Esophagus squamous epithelium (tissue), 5 donors: ENCODE measurements at places on chromosomes 12 and 14.

GRCh38 chr12:1531153-1531653 lies 63.2 kb downstream of the FBXL14 start:
- DNase-seq: no peak

GRCh38 chr14:30614155-30614554 lies 8.0 kb upstream of the SCFD1 start:
- DNase-seq: no peak

DNA sequence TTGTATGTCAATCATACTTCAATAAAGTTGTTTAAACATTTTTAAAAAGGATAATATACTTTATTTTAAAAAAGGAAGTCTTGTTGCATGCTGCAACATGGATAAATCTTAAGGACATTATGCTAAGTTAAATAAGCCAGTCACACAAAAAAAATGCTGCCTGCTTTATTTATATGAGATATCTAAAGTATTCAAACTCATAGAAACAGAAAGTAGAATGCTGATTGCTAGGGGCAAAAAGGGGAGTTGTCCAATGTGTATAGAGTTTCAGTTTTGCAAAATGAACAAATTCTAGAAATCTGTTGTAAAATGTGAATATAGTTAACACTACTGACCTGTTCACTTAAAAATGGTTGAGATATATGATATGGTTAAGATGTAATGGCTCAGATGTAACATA lies 8.7 kb downstream of the KLRC4 start:
- no peak for DNase-seq

- DNase-seq: no peak
Measured at GRCh38 chr12:11722071-11722470, 72.6 kb downstream of the ETV6 start.

DNA sequence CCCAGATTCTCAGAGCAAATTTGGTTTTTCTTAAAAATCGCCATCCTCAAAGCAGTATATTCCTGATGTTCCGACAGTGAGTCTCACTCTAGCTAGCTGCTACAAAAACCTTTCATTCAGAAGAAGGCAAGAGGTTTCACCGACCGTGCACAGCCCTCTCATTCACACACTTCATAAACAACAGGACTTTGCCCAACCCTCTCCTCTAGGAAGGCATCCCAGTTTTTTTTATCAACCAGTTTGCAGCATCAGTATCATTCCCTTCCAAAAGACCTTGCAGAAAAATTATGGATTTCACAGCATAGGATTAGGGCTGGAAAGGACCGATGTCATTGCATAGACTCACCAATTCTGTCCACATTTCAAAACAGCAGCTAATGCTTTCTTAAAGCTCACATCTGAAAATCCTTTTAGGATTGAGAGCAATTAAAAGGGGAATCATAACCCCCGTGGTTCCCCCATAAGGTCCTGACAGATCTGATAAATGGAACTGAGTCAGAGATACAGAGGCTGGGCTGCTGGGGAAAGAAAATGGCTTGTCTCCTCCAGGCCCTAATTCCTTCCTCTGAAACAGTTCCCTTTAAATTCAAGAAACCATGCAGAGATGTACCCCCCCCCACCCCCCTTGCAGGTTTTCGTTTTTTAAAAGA lies 597 bp downstream of the SVOP start:
- no peak for DNase-seq

DNA sequence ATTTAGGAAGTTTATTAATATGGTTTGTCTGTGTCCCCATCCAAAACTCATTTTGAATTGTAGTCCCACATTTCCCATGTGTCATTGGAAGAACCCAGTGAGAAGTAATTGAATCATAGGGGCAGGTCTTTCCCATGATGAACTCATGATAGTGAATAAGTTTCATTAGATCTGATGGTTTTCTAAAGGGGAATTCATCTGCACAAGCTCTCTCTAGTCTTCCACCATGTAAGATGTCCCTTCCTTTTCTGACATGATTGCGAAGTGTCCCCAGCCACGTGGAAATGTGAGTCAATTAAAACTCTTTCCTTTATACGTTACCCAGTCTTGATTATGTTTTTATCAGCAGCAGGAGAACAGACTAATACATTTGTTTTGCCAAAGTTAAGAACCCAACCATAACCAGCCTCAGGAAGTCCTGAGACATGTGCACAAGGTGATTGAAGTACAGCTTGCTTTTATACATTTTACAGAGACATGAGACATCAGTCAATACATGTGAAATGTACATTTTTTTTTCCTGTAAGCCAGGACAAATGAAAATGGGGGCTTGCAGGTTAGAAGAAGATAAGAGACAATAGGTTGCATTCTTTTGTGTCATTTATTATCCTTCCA lies 1136.7 kb downstream of the TMEM121 start:
- no peak for DNase-seq

DNA sequence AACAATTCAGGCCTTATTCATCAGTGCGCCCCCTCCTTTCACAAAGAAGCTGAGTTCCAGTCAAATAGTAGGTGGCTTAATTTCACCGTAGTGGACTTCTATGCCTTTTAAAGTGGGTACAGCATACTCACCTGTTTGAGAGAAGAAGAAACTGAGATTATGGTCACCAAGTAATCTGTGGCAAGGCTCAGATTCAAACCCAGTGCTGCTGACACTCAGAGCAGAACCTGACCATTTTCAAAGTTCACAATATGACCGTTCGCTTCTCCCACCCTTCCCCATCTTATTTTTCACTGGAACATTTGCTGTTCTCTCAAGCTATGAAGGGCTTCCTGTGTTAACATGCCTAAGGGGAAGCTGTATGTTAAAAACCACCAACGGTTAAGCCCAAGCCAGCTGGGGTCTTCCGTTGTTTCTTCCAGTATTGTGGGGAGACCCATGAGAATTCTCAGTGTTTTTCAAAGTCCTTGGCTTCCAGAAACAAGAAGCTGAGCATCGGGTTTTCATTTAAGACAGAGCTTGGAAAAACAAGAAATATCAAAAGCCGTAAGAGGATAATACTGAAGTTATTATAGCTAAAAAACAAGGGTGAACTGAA lies 6.1 kb upstream of the PSMA6 start:
- DNase-seq: no peak

DNA sequence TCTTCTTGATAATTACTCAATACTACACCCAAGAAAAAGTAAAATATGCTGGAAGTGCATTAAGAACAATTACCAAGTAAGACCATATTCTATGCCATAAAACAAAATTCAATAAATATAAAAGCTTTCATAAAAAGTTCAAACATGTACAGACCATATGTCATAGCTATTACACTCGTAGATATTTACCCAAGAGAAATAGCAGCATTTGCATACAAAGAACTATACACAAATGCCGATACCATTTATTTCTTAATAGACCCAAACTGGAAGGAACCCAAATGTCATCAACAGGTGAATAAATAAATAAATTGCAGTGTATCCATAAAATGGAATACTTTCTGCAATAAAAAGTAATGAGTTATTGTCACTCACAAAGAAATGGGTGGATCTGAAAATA lies 78.3 kb upstream of the SLC16A7 start:
- no peak for DNase-seq

GRCh38 chr14:52949711-52950409 lies 990 bp downstream of the FERMT2 start:
- no peak for DNase-seq

DNA sequence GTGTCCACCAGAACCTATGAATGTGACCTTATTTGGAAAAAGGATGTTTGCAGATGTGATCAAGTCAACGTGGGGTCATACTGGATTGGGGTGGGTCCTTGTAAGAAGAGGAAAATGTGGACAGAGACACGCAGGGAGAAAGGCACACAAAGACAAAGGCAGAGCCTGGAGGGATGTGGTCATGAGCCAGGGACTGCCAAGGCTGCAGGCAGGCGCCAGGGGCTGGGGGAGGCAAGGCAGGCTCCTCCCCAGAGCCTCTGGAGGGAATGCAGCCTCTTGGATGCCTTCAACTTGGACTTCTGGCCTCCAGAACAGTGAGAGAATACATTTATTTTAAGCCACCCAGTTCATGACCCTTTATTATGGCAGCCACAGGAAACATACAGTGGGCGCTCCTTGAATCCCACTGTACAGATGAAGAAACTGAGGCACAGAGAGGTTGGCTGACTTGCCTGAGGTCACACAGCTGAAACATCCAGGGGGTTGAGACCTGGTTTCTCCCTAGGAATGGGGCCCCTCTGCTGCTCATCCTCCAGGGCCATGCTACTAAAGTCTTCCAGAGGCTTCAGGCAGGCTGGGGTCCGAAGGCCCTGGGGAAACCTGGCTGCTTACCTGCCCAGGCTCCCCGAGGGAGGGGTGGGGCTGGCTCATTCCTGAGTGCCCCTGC lies 99.7 kb downstream of the RFLNA start:
- DNase-seq: no peak

GRCh38 chr14:93832665-93833064 lies 44.4 kb upstream of the PRIMA1 start:
- no peak for DNase-seq

DNA sequence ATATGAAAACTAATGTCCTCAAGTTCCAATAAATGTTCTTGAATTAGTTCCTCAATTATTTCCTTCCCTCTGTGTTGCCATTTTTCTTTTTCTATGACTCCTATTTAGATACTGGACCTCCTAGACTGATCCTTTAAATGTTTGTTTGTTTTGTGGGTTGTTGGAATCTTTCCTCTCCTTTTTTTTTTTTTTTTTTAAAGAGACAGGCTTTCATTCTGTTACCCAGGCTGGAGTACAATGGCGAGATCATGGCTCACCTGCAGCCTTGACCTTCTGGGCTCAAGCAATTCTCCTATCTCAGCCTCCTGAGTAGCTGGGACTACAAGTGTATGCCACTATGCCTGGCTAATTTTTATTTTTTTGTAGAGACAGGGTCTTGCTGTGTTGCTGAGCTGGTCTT lies 9.6 kb downstream of the PRKAG1 start:
- no peak for DNase-seq

GRCh38 chr12:52947738-52948423 lies 1.0 kb upstream of the KRT18 start:
- DNase-seq: no peak

GRCh38 chr12:22252057-22252456 lies 82.5 kb downstream of the ST8SIA1 start:
- no peak for DNase-seq

DNA sequence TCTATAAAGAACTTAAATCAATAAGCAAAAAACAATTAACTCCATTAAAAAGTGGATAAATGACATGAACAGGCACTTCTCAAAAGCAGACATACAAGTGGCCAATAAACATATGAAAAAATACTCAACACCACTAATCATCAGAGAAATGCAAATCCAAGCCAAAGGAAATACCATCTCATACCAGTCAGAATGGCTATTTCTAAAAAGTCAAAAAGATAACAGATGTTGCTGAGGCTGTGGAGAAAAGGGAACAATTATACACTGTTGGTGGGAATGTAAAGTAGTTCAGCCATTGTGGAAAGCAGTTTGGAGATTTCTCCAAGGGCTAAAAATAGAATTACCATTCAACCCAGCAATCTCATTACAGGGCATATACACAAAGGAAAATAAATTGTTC lies 234.5 kb upstream of the PLXNC1 start:
- no peak for DNase-seq

GRCh38 chr14:102898776-102899515 lies 23.5 kb upstream of the AMN start:
- DNase-seq: no peak

DNA sequence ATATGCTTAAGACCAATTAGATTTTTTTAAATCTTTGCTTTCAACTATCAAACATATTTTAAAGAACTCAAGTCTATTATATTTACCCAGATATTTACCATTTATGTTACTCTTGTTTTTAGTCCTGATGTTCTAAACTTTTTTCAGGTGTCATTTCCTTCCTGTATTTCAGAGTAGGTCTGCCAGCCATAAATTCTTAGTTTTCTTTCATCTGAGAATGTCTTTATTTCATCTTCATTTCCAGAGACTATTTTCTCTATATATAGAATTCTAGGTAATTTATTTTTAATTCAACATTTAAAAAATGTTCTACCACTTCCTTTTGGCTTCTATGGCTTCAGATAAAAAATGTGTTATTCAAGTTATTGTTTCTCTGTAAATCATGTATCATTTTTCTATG lies 218.2 kb upstream of the AMIGO2 start:
- no peak for DNase-seq

GRCh38 chr14:33454707-33455106 lies 496.2 kb downstream of the EGLN3 start:
- no peak for DNase-seq

DNA sequence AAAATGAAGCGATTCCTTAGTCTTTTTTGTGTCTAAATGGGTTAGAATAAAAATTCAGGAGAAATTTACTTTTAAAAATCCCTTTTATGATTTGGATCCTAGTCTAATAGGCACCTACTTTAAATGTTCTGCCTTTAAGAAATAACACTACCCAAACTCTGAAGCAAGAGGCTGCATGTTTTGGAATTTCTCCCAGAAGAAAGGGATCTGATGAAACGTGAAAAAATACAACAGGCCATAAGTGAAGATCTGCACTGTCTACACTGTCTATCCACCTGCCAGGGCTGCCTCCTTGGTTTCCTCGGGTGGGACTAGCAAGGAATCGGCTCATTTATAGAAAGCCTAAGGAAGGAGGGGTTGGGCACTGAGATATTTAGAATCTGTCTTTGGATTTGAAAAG lies 22.1 kb downstream of the ACVR1B start:
- no peak for DNase-seq

DNA sequence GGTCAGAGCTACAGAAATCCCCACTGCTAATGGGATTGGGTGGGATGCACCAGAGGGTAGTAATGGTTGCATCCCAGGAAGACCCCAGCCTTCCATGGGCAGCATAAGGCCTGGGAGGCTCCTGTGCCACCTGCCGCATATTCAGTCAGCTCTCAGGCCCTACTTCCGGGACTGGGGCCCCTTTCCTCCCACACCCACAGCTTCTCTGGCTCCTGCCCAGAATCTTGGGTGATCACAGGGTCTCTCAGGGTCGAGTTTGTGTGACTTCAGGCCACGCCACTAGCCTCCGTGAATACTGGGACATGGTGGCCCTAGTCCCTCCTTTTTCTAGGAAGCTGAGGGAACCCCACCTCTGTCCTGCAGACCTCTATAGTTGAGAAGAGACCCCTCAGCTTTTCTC lies 66.8 kb upstream of the RIN3 start:
- no peak for DNase-seq
